ENCODE measurements at places on chromosomes 7 and 10.

GRCh38 chr7:104653825-104654401, 325.5 kb downstream of the LHFPL3 start:
- DNase-seq: no peak

- no peak for DNase-seq
These were observed 309.8 kb downstream of the AHR start for GRCh38 chr7:17608114-17608833.

- DNase-seq: no peak
These were observed 38.2 kb upstream of the CFAP46 start for GRCh38 chr10:132980426-132981172.

GRCh38 chr7:65404020-65404419, 30.4 kb downstream of the ZNF92 start:
- no peak for DNase-seq

- no peak for DNase-seq
These were observed 5.1 kb downstream of the ELFN1 start for GRCh38 chr7:1675036-1675671.

DNA sequence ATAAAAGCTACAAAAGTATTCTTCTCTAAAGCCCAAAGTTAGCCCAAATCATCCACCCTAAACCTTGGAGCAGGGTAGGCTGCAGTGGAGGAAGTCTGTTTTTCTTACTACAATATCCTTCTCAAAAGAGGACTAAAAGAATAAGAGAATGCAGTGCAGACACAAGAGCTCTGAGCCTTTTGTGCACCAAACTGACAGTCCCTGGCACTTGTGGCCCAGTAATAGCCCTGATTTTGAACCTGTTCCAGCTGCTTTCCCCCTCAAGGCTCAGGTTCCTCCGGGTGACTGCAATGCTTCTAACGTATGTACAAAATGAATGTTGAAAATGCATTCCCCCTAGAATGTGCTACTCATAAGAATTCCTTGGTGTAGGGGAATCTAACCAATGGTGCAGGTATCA, 154.4 kb downstream of the JAZF1 start:
- no peak for DNase-seq

DNA sequence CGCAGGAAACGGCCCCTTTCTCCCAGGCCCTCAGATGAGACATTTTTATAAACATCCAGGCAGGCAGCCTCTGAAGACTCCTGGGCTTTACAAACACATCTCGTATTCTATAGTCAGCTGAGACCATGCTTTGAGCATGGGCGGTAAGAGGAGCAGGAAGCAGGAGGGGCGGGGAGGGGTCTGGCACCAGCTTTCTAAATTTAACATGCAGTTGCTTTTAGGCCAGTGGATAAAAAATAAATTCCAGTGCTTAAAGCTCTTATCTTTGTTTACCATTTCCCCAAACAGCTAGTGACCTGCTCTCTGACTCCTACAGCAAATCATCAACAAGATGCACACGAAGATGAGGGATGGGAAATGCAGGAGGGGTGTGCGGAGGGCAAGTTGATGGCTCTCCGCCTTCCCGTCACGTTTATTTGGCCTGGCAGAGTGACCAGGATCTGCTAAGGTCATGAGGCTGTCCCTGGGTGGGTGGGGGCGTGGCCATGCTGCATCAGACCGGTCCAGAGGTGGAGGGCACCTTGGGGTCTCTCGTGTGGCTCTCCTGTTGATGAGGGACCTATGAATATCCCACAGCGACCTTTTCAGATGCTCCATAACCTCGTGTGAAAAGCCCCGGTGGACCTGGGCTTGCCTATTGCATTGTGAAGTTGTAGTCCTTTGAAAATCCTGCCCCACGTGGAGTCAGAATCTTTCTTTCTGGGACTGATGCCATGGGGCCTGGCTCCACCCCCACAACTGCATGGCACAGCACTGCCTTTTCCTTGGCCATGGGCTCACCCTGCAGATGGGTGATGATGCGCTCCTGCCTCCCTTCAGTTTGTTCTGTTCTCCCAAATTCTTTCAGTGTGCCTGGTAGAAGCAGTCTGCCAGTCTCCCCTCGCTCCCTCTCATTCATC, 67.5 kb downstream of the PARP12 start:
- DNase-seq: no peak

DNA sequence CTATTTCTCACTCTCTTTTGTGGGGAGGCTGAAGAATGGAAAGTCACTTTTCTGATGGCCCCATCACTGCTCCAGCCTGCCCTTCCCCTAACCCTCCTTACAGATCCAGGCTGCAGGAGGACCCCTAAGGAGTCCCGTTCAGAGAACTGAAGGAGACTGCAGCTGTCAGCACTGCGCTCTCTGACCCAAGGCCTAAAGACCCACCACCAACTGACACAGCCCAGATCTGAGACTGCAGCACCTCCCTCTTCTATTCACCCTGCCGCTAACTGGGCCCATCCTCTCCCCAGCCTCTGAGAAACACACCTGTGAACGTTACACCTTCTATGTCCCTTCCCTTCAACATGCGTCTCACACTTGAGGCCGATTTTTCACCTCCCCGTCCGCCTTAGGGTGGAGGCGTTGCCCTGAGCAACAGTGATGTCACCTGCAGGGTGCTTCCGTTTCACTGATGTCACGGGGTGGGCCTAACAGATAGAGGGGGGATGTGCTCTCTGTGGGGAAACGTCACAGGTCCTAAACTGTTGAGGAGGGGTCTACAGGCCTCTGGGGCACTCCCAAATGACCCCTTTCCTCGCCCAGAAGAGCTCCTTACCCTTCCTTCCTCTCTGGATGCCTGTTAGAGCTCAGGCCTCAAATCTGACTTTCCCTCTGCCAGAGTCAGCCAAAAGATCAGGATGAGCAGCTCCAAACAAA, 5.1 kb downstream of the ITPRIP start:
- DNase-seq: no peak

- peak; percentile 53 for DNase-seq
These were observed at the start of gene SFRP4 for GRCh38 chr7:37916673-37917660. Gene SFRP4, minus strand, starts transcription at chr7:37916817. Its CDS starts 280 bp downstream, at chr7:37916537.

DNA sequence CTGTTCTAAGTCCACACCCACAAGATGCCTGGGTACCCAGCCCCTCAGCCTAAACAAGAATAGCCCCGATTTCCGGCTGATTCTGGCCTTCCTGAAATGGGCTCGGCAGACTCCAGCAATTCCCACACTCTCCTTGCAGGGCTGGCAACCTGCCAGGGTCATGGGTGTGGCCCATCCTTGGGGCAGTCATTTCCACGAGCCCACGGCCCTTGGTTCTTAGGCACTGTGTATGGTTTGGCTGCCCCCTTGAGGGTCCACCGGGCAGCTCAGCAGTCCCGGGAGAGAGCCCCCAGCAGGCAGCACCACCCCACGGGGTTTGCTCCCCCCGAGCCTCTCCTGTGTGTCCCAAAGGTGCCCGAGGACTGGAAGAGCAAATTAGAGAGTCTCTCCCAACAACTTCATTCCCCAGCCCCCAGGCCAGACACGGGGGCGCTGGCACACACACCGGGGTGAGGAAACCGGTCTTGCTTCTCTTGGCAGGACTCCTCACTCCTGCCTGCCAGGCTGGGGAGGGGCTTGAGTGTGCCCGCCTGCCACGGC, 142.2 kb downstream of the EMX2 start:
- DNase-seq: no peak

GRCh38 chr7:31249671-31250070, 90.9 kb downstream of the NEUROD6 start:
- DNase-seq: no peak

DNA sequence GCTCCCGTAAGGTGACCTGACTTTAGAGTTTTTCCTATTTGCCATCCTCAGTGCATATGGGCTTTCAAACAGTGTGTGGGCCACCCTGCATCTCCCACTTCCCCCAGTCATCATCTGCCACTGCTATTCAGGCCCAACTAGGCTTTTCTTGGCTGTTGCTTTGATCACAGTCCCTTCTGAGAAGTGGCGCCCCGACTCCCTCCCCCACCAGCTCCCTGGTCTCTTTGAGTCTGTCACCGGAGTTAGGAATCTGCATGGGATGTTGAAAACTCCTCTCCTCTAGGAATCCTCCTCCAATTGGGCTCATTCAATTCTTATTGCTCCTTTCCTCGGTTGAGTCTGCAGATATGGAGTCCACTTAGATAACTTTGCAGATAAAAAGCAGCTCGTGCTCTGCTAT, 32.1 kb downstream of the HIF1AN start:
- DNase-seq: no peak

GRCh38 chr10:67837541-67838314, at the start of gene DNAJC12:
Gene DNAJC12, minus strand, starts transcription at chr10:67838188. Its CDS starts 177 bp downstream, at chr10:67838011.
- peak; percentile 37 for DNase-seq

DNA sequence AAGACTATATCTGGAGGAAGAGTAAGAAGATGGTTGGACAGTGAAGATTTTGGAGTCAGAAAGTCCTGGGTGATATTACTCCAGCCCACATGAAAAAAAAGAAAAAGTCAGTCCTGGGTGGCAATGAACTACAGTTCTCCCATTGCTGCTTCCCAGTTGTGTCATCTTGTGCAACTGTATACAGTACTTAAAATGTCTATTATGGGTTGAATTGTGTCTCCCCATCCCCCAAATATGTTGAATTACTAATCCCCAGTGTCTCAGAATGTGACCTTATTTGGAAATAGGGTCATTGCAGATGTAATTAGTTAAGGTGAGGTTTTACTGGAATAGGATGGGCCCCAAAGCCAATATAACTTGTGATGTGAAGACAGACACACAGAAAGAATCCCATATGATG, 15.6 kb downstream of the SEC23IP start:
- no peak for DNase-seq

DNA sequence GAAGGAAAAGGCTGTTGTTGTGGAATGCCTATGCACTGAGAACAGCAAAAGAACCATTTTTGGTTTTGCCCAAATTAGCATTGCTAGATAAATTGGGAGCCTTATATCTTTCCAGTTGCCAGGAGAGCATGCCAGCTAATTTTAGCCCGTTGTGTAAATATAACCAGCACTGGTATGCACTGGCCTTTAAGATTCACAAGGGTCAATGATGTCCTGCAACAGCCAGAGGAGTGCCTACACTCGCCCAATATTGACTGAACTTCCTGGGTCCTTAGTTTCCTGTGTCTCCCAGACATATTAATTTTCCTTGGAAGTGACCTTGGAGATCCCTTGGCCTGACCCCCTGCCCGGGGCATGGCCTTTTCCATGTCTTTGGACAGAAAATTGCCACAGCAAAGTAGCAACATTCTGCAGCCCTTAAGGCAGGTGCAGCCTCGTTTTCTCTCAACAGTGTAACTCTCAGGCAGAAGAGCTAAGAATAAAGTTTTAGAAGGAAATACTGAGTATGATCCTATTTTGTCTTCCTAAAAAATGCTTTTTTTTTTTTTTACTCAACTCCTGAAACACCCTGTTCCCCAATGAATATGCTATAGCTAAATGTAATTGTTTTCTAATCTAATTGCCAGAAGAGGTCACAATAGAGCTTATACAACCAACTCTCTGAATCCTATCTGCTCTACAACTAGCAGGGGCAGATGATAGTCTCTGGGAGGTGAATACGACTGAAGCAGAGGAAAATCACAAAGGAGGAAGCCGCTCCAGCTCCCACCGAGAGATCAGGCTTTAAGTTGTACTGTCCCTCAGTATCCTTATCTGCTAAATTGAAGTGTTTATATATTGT, 131.9 kb upstream of the PCGF5 start:
- no peak for DNase-seq

GRCh38 chr7:132815130-132815529, 238.9 kb upstream of the PLXNA4 start:
- DNase-seq: no peak
